ENCODE measurements at places on chromosomes 3 and 15.

GRCh38 chr3:189457201-189457607 lies 174.0 kb upstream of the TP63 start:
- peak; percentile 7 for DNase-seq

DNA sequence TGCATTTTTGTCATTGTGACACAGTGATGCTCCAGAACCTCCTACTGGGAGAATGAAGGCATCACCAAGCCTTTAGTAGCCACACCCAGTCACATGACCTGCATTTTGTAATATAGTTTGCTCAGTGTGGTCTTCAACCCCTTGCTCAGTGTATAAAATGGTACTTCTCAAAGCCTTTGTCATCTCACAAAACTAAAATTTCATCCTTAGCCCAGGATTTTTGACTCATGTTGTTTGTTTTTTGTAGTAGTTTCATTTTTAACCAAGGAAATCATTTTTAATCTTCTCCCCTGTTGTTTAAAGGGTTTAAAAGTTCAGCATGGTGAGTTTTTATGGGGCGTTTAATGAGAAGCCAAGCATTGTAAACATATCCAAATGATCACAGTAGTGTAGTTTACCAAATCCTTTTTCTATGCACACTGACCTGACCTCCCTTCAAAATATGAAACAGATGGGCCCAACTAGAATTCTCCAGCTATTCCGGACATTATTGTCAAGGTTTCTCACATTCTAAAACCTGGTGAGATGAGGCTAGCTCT lies 123.5 kb upstream of the IL12A start:
- DNase-seq = no peak

- no peak for DNase-seq
These were observed 40.8 kb downstream of the CHST14 start for GRCh38 chr15:40511472-40512133.

DNA sequence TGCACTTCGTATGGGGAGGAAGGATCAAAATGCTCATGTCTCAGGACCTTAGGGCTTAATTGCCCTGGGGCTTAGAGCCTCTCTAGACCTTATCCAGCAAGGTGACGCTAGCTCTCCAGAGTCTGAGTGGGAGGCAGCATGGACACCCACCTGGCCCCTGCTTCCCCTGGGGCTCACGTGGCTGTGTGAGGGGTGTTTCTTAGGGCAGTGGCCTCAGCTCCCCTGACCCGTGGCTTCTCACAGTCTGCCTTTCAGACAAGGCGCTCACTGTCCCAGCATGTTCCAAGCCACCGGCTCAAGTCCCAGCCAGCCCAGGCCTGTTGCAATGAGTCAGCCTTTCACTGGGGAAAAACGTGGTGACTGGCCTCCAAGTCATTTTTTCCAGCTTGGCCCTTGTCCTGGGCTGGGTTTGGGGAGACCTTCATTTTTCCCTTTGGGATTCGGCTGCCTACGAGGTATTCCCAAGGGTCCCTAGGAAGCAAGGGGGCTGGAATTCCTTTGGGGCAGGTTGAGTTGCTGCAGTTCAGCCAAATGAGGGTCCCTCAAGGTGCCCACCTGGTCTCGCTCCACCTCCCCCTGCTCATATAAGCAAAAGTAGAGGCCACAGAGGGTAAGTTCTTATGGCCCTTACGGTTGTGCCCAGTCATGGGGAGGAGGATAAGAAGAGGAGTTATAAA lies 15.7 kb downstream of the BHLHE40 start:
- peak; percentile 87 for DNase-seq

DNA sequence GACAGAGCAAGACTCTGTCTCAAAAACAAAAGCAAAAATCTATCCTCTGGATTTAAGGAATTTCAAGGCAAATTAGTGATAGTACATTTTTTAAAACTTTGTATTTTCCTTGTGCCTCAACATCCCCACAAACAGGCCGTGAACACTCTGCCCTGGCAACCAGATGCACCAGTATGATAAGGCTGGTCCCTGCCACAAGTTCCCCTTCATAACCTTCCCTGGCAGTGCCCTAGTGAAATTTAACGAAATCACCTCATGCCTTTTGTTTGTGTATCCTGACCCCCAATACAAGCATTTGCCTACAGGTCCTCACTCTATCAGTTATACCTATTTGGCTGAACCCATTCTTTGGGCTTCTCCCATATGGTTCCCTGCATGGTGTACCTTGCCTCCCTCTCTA lies 107.4 kb upstream of the FLNB start:
- no peak for DNase-seq

DNA sequence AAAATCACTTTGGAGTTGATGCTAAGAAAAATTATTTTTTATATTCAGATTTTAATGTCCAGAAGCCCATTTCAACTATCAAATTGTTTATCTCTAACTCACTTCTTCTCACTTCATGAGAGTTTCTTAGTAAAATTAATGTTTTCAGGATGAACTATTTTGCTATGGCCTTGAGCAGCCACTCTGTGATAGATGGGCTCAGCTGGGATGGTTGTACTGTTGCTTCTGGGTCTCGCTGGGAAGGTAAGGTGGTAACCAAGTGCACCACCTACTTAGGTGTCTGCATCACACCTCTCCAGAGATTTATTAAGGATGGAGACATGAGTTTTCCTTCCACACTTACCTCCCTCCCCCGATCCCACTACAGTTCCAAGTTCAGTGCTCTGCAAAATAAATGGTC lies 110.3 kb upstream of the ATP2B2 start:
- DNase-seq = no peak

- no peak for DNase-seq
These were observed 281.6 kb downstream of the PLCL2 start for GRCh38 chr3:17166369-17166768.

- no peak for DNase-seq
These were observed 316.2 kb downstream of the SLC9A9 start for GRCh38 chr3:143532091-143532490.

- no peak for DNase-seq
These were observed 9.0 kb downstream of the TTC14 start for GRCh38 chr3:180611006-180611405.

DNA sequence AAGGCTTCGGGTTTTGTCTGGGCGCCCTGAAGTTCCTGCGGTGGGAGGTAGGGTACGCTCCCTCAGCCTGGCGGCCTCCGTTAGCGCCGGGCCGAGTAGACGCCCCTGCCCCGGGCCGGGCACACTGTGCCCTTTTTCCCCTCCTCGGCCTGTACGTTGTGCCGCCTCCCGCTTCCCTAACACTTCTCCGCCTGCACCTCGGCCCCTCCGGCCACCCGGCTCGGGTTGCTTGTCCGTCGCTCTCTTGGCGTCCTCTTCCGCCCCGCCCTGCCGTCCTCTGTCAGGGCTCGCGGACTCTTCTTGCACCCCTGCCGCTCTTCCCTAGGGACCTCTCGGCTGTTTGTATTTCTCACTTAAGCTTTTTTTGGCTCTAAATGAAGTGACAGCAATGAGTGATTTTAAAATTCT lies 384 bp downstream of the KNL1 start:
- peak; percentile 70 for DNase-seq

DNA sequence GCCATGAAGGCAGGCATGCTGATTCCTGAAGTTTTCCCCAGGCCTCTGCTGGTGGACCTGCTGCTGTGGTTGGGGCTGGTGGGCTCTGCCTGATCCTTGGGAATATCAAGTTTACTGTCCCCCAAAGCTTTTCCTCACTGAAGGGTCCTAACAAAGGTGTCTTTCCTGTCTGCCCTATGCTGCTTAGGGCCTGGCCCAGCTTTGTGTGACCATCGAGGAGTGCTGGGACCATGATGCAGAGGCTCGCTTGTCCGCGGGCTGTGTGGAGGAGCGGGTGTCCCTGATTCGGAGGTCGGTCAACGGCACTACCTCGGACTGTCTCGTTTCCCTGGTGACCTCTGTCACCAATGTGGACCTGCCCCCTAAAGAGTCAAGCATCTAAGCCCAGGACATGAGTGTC lies 13.2 kb upstream of the EXOG start:
- no peak for DNase-seq

DNA sequence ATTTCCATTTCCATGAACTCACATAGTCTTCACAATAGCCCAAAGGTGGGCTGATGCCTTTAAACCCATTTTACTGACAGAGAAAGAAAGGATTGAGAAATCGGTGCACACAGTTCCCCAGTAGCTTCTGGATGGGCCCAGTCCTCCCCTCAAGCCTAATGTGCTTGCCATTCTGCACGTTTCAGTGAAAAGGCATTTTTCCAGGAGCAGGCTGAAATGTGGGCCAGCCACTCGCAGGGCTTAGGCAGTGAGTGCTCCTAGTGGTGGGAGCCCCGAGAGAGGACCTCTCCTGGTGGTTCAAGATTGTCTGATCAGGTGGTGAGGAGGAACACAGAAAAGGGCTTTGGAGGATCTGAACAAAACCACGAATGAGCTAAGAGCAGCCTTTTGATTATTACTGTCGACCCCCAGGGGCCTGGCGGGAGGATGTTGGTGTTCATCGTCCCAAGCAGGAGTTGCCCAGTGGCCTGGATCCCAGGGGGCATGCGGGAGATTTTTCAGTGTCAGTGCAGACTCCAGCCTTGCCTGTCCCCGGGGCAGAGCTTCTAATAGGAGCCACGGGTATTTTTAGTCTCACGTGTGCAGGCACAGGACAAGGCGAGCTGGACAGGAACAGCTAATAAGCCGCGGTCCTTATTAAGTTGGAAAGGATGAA lies 8.7 kb upstream of the KY start:
- no peak for DNase-seq

DNA sequence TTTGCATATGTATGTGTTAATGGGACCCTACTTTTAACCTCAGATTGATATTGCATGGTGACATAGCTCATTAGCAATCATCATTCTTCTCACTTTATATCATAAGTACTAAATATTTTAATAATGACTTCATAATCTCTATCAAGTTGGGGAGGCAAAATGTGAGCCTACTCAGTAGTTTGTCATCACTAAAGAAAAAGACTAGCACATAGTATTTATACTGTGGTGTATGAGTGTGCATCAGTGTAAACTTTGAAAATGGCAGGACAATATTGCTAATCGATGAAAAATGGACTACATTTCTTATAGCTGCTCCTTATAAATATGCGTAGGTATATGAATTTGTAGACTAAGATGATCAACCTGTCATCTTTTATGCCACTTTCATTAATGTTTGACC lies 624.5 kb upstream of the ROBO2 start:
- DNase-seq = no peak

- peak; percentile 65 for DNase-seq
These were observed 54.7 kb downstream of the ONECUT1 start for GRCh38 chr15:52735231-52736089.

DNA sequence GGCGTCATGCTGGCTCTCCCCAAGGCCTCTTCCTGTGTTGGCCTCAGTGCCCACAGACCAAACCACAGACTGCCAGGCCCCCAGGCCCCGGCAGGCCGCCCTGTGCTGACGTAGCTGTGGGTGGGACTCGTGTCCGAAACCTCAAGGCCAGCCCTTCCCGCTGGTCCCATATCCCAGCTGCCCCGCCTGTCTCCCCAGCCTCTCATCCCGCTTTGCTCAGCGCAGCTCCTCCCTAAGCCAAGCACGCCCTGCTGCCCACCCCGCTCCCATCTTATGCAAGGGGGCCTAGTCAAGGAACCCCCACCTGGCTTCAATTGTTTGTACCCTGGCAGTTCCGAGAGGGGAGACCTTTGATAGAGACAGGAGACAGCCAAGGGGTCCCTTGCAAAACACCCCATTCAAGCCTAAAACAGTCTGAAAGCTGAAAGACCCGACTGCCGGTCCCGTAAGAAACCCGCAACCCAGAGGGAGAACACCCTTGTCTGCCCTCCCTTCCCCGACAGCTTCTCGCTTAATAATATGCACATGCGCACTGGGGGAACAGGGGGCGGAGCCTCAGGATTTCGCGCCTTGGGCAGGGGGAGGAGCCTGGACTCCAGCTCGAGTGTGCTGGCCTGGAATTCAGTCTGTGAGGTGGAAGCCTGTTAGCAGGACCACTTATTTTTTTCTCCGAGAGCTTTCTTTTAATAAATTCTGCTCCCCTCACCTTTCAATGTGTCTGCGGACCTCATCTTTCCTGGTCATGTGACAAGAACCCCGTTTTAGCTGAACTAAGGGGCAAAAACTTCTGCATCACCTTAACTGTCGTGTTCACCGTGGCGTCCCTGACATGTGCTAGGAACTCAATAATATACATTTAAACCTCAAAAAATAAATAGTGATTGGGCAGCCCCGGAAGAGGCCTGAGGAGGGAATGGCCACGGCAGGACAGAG lies 17.2 kb downstream of the TNFAIP8L3 start:
- DNase-seq = no peak

DNA sequence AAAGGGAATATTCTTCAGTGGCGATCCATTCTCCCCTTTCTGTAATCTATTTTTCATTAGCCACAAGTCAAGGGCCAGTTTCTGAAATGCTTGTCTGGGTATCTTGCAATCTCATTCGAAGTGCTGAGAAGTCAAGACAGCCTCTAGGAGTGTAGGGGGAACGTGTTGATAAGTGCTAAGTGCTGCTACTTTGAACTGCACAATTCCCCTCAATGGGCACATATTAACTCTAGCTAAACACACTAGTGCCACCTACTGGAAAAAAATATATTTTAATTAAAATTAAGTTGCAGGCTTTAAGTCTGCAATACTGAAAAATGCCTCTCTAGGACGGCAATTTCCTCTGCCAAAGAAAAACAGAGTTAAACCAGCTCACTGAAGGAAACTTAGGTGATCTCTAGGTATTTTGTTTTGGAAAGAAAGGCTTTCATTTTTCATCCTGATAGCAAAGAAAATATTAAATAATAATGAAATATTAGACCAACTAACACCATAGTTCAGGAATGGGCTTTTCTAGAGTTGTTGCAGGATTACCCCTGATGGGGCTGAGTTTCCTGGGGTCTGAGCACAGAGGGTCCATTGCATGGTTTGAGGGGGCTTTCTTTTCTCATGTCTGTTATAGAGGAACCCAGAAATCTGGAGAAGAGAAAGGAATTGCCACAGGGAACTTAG lies 181.9 kb upstream of the KBTBD8 start:
- peak; percentile 48 for DNase-seq

DNA sequence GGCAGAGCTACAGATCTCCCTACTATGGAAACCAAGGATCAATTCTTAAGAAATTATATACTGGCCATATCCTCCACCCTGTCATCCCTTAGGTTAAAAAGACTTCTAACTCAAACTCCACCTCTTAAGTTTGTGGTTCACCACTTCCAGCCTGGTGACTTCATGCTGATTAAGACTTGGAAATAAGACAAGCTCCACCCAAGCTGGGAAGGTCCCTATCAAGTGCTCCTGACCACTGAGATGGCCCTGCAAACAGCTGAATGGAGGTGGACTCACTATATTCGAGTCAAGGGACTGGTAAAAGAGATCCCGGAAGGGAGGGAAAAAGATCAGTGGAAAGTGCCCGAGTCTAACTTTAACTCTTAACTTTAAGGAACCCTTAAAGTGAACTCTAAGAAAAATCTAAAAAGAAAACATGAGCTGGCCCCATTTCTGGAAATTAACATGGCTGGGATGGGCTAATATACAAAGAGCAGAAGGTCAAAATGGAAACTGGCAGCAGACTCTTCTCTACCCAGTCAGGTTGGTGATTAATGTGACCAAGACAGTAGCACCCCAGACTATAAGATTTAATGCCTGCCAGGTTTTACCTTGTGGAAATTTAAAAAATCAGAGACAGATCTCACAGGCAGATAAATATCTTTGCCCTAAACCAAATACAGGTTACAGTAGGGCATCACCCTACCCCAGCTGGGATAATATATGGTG lies 43.9 kb downstream of the PPCDC start:
- peak; percentile 34 for DNase-seq

GRCh38 chr3:129068291-129068886 lies 7.8 kb downstream of the GP9 start:
- DNase-seq = no peak

GRCh38 chr15:29299331-29299730 lies 29.7 kb upstream of the NSMCE3 start:
- DNase-seq = no peak

- DNase-seq = no peak
These were observed 371.2 kb downstream of the ROBO1 start for GRCh38 chr3:79396595-79396994.

Measured in urothelium cell line (cell line).